EL (cell line): ENCODE measurements at places on chromosomes 2 and 18.

- no peak for DNase-seq
Measured at GRCh38 chr2:54755641-54756326, 32.3 kb downstream of the EML6 start.

- no peak for DNase-seq
Measured at GRCh38 chr2:120447127-120447785, 101.3 kb downstream of the INHBB start.

- DNase-seq, result peak; percentile 96
Measured at GRCh38 chr2:224869601-224870233, 153.6 kb upstream of the CCDC195 start.

DNA sequence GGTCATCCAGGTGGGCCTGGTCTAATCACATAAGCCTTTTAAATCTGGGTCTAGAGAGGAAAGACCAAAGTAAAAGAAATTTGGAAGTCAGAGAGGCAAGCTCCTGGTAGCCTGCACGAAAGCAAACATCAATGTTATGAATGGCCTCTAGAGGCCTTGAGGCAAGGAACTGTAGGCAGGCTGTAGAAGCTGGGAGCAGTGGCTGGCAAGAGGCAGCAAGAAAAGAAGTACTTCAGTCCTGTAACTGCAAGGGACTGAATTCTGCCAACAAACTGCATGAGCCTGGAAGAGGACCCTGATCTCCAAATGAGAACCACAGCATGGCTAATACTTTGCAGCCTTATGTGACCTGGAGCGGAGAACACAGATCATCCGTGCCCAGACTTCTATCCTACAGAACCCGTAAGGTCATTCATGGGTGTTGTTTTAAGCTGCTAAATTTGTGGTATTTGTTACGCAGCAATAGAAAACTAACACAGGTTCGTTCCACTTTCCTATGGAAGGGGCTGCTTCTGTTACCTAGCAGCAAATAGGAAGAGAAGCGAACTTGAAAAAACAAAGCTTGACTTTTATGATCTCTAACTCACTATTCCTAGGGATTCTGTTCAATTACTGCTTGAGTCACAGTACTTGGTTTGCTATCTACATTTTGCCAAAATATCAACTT is 1.2 kb downstream of the IMMT start:
- DNase-seq, result peak; percentile 24

GRCh38 chr2:19711470-19712372 is 190.1 kb downstream of the TTC32 start:
- DNase-seq, result peak; percentile 98

GRCh38 chr18:35753306-35753910 is 171.9 kb downstream of the GALNT1 start:
- DNase-seq, result no peak

DNA sequence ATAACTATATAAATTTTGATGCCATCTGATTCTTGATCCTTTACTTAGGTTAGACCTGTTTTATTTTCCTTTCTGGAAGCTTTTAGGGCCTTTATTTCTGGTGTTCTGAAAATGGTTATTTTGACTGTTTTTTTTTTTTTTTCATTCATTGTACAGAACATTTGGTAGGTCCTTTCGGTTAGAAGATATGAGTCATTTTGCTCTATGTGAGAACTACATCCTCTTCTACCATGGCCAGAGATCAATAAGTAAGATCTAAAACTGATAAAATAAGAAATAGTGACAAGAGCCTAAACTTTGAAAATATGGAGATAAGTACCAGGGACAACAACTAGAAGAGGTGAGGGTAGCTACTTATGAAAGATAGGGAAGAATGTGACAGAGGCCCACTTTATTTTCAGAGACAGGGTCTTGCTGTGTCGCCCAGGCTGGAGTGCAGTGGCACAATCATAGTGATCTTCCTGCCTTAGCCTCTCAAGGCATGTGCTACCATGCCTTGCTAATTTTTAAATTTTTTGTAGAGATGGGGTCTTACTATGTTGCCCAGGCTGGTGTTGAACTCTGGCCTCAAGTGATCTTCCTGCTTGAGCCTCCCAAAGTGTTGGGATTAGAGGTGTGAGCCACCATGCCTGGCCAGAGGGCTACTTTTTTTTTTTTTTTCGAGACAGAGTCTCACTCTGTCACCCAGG is 66.5 kb downstream of the EIF2AK3 start:
- DNase-seq, result no peak

GRCh38 chr2:197247083-197247482 is 63.5 kb downstream of the ANKRD44 start:
- no peak for DNase-seq

- peak; percentile 70 for DNase-seq
Measured at GRCh38 chr2:64646007-64646880, 7.5 kb downstream of the SERTAD2 start.

- no peak for DNase-seq
Measured at GRCh38 chr2:17959833-17960232, 81.4 kb downstream of the KCNS3 start.

GRCh38 chr2:138867341-138867740 is 87.2 kb upstream of the NXPH2 start:
- no peak for DNase-seq

DNA sequence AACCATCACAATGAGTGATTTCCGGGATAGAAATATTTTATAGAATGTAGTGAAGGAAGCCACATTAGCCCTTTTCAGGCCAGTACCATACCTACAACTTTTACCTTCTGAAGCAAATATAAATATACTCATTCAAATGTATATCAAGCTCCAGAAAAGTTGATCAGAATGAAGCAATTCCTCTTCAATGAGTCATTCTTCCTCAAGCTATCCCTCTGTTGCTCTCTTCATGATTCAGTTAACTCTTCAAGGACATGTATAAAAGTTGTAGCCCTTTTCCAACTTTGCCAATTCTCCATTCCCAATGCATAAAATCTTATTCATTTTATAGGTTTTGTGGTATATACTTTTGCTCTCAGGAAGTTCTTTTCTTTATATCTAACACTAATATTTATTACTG is 242.1 kb upstream of the RGPD4 start:
- peak; percentile 54 for DNase-seq

DNA sequence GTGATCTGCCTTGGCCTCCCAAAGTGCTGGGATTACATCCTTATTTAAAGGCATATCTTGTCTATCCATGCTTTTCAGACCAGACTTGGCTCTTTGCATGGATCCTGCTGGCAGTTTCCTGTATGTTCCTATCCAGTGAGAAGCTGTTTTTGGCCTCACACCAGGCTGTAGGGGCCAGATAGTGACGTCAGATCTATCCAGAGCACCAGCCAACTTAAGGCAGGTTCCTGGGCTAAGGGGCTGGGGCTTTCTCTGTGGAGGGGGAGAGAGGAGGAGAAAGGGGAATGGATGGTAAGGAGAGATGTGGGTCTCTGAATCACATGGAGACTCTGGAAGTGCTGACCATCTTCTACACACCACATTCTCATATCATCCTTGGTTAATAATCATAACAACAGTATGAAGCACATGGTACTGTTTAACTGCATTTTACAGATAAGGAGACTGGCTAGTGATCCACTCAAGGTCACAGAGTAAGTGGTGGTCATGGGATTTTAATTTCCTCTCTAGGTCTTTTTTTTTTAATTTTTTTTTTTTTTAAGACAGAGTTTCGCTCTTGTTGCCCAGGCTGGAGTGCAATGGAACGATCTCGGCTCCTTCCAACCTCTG is 2.0 kb upstream of the FAM117B start:
- DNase-seq, result peak; percentile 11

DNA sequence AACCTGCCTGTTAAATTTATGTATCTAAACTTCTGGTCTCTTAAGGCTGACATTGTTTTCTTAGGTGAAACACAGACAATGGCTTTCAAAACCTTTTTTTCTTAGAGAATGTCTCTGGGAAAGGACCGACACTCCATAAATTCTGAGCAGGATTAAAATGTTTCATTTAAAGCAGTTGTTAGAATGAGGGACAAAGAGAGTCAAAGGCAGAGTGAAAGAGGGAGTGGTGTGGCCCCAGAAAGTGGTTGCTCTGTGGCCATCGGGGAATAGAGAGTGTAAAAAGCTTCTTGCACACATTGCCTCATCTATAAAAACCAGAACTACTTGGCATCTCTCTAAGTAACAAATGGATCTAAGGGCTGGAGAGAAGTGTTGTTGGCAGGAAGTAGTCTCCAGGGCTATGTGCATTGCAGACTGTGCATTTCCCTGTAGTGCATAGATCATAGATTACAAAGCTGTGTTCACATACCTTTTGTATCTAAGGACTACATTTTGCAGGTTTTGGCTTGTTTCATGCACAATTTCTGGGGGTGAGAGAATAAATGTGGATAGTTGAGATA is 3.6 kb downstream of the RPRM start:
- DNase-seq, result no peak

- DNase-seq, result no peak
Measured at GRCh38 chr18:73750052-73750451, 397.6 kb downstream of the FBXO15 start.

GRCh38 chr2:183037074-183037552 is 1.1 kb downstream of the NCKAP1 start:
- DNase-seq, result peak; percentile 49

- no peak for DNase-seq
Measured at GRCh38 chr2:109110170-109110569, 18.8 kb upstream of the SH3RF3 start.

DNA sequence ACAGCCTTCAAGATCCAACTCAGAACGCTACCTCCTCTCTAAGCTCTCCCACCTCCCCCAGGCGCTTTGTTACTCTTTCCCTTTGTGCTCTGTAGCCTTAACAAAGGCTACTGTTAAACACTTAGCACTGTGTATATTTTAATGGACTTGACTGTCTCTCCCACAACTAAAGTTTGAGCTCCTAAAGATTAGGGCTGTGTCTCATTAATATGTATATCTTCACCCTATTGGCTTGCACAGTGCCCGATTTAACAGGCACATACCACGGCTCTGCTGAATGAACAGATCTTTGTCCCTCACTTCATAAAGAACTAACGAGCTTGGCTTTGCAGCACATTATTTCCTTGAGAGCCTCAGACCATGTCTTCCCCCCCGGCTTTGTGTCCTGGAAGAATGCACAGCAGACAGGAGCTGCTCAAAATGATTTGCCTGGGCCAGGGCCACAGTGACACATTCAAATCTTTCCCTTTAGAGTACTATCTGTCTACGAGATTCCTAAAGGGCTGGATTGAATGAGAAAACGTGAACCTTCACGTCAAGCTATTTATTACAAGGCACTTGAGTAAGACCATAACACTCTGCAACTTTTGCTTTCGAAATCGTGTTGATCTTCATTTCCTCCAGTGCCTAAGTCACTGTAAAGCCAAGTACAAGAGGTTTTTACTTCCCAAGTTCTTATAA is 22.1 kb downstream of the ABHD3 start:
- peak; percentile 68 for DNase-seq

- no peak for DNase-seq
Measured at GRCh38 chr2:134145519-134145918, 108.4 kb upstream of the MGAT5 start.

GRCh38 chr2:7373156-7373555 is 455.9 kb downstream of the RNF144A start:
- DNase-seq, result no peak

DNA sequence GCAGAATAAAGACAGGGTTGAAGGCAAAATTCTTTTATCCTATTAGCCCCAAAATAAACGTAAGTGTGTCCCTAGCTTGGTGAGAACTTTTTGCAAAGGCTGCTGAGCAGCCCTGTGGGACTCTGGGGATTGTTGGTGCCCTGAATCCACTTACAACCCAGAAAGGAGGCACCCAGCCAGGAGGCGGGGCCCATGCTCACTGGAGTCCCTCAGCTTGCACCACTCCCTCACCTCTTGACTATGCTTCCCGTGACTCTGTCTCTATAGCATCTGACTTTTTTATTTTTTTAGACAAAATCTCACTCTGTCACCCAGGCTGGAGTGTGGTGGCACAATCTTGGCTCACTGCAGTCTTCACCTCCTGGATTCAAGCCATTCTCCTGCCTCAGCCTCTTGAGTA is 15.8 kb upstream of the COL6A3 start:
- no peak for DNase-seq

GRCh38 chr18:11983592-11983991 is 2.3 kb downstream of the IMPA2 start:
- no peak for DNase-seq

GRCh38 chr2:23751747-23752265 is 175.1 kb downstream of the ATAD2B start:
- no peak for DNase-seq

DNA sequence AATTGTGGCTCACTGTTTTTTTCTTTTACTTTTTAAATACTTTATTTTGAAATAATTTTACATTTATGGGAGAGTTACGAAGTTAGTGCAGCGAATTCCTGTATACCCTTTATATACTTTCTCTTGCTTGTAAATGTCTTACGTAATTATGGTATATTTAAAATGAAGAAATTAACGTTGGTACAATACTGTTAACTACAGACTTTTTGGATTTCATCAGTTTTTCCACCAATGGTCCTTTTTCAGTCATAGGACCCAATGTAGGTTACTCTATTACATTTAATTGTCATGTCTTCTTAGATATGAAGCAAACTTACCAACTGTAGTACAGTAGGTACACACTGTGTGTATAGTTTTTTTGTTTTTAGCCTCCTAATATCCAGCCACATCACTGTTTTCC is 76.3 kb downstream of the BOLA3 start:
- DNase-seq, result no peak

- DNase-seq, result no peak
Measured at GRCh38 chr2:207035875-207036274, 96.6 kb downstream of the CPO start.

DNA sequence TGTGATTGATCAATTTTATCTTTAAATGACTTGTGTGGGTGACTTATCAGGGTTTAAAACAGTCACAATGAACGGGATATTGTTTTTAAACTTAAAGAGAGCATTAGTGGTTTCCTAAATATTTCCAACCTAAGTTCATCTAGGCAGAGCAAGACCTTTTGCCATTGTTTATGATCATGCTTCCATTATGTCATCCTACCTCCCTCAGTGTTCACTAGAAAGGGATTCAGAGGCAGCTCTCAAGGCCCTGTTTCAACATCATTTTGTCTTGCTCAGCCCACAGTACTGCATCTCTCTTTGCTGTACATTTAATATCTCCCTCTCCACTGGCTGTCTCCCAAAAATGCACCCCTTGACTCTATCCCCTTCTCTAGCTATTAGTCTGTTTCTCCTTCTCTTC is 21.5 kb upstream of the PELI1 start:
- peak; percentile 46 for DNase-seq

- no peak for DNase-seq
Measured at GRCh38 chr18:31609886-31610285, 18.2 kb downstream of the TTR start.

- no peak for DNase-seq
Measured at GRCh38 chr2:214180071-214180470, 230.8 kb upstream of the VWC2L start.

DNA sequence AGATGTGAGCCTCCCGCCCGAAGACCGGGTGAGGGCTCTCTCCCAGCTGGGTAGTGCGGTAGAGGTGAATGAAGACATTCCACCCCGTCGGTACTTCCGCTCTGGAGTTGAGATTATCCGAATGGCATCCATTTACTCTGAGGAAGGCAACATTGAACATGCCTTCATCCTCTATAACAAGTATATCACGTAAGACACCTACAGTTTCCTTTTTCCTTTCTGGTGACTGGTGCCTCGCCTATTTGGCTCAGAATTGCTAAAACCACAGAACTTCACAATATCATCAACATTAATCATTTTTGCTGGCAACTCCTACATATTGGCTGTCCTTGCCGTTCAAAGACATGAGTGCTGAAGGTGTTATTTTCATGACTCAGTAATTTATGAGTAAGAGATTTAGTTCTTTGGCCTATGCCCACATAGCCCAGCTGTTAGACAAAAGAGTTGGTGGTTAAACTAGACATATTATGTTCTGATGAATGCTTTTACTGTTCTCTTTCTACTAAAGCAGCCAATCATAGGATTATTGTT is 2.2 kb downstream of the STAMBP start:
- peak; percentile 87 for DNase-seq

GRCh38 chr2:204240961-204241360 is 304.3 kb upstream of the PARD3B start:
- no peak for DNase-seq
